ENCODE measurements at places on chromosomes 2 and 18. TPM values are rescaled to one million over a fixed set of nuclear protein-coding genes. Genes with fewer than 3 reads are reported as not detected.

FBLN7 gene
- 0.57 TPM for total RNA-seq

DTNB gene
- total RNA-seq: 2.5 TPM

CPLX4 gene
- total RNA-seq: not detected

MC5R gene
- not detected for total RNA-seq

SCN1A gene
- 0.28 TPM for total RNA-seq

ZBTB7C gene
- under 0.01 TPM for total RNA-seq

FAM168B gene
- total RNA-seq: 95.1 TPM

SERPINB2 gene
- total RNA-seq: 0.74 TPM

CFAP65 gene
- not detected for total RNA-seq

IL1B gene
- total RNA-seq: 54.3 TPM

LAMA3 gene
- 19.1 TPM for total RNA-seq

CYS1 gene
- 2.0 TPM for total RNA-seq

COLEC11 gene
- 0.57 TPM for total RNA-seq

BMP10 gene
- total RNA-seq: not detected

RAB6C gene
- total RNA-seq: not detected

KCNIP3 gene
- 0.57 TPM for total RNA-seq

SP5 gene
- total RNA-seq: not detected

SCYGR4 gene
- total RNA-seq: not detected

PDE1A gene
- total RNA-seq: 42.4 TPM

KCNG3 gene
- total RNA-seq: not detected

BOLL gene
- not detected for total RNA-seq

KCNE4 gene
- total RNA-seq: 43.9 TPM

HAUS1 gene
- total RNA-seq: 21.1 TPM

MC2R gene
- total RNA-seq: not detected

EGR4 gene
- total RNA-seq: not detected

SCN9A gene
- 7.8 TPM for total RNA-seq

DUSP2 gene
- total RNA-seq: 0.28 TPM

C2orf80 gene
- not detected for total RNA-seq

OTOS gene
- not detected for total RNA-seq

C2orf74 gene
- 14.6 TPM for total RNA-seq

TCF7L1 gene
- total RNA-seq: 1.00 TPM

IL36RN gene
- 0.09 TPM for total RNA-seq

ANKRD30B gene
- total RNA-seq: under 0.01 TPM

MLPH gene
- 12.2 TPM for total RNA-seq

REEP1 gene
- not detected for total RNA-seq

COL4A4 gene
- 0.14 TPM for total RNA-seq

IL36A gene
- not detected for total RNA-seq

SPTBN1 gene
- 319 TPM for total RNA-seq

FOXD4L1 gene
- 0.09 TPM for total RNA-seq

SERPINB12 gene
- total RNA-seq: not detected

TXNDC2 gene
- under 0.01 TPM for total RNA-seq

PPP1R1C gene
- 1.00 TPM for total RNA-seq

ASAP2 gene
- total RNA-seq: 15.1 TPM

CHMP1B gene
- 63.9 TPM for total RNA-seq

FAM237A gene
- total RNA-seq: not detected

CYP27C1 gene
- total RNA-seq: 0.18 TPM

NCKAP5 gene
- total RNA-seq: 4.3 TPM

AKAIN1 gene
- not detected for total RNA-seq

CRIM1 gene
- 218 TPM for total RNA-seq

CTAGE1 gene
- not detected for total RNA-seq

PECR gene
- 16.6 TPM for total RNA-seq

FAM228A gene
- total RNA-seq: 0.18 TPM

SLC40A1 gene
- total RNA-seq: 103 TPM

CROCC2 gene
- 0.14 TPM for total RNA-seq
